Muscle of arm (tissue), 14 donors: ENCODE measurements at places on chromosomes 11 and 22. TPM values are rescaled to one million over a fixed set of nuclear protein-coding genes. Genes with fewer than 3 reads are reported as not detected.

DEUP1 gene
- not detected for polyA plus RNA-seq

OR52I1 gene
- not detected for polyA plus RNA-seq

ATP6V1E1 gene
- 75.3 TPM for polyA plus RNA-seq

HTR3B gene
- not detected for polyA plus RNA-seq

KRTAP5-8 gene
- not detected for polyA plus RNA-seq

BTG4 gene
- polyA plus RNA-seq = not detected

CLMP gene
- polyA plus RNA-seq = 53.7 TPM

GRCh38 chr11:59267196-59267595 is 54.5 kb upstream of the MPEG1 start:
- no peak for DNase-seq

- peak; percentile 60 for DNase-seq
Measured at GRCh38 chr22:38176170-38176741, 5.4 kb downstream of the PLA2G6 start.

GRCh38 chr22:35258191-35258988 is 1.1 kb downstream of the HMGXB4 start:
- DNase-seq = peak; percentile 16

DNA sequence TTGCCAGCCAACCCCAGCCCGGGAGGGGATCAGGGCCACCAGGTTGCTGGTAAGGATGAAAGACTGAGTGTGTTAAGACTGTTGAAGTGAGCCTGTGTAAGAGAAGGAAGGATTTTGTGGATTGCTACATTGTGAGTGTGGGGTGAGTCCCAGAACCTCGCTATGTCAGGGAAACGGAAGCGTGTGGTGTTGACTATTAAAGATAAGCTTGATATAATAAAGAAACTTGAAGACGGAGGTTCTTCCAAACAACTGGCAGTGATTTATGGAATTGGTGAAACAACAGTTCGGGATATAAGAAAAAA is 627 bp downstream of the JRKL start:
- no peak for DNase-seq

DNA sequence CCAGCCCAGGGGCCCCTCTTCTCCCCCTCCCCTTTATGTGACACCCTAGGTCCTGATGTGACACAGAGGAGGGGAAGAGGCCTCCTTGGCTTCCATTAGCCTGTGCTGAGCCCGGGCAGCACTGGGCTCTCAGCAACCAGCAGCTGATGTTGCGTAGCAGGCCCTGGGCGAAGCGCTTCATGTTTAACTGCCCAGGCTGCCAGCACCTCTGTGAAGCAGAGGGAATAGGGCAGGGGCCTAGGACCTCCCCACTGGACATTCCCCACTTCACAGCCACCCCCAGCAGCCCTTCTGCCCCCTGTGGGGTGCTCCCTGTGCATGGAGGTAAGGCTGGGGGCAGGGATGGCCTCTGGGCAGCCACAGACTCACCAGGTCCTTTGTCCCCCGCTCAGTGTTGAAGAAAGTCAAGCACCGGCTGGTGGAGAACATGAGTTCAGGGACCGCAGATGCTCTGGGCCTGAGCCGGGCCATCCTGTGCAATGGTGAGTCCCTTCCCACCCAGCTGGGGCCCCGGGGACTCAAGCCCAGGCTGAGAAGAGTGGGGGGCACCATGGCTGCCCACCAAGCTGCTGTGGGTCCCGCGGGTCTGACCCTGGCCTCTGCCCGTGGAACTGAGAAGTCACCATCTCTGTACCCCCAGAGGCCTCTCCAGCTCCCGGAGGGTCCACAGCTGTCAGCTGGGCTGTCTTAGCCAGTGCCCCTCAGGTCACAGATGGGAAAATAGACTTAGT is 11.6 kb downstream of the PICK1 start:
- DNase-seq = no peak

- DNase-seq = peak; percentile 57
Measured at GRCh38 chr11:2886191-2886894, 768 bp upstream of the CDKN1C start.

DNA sequence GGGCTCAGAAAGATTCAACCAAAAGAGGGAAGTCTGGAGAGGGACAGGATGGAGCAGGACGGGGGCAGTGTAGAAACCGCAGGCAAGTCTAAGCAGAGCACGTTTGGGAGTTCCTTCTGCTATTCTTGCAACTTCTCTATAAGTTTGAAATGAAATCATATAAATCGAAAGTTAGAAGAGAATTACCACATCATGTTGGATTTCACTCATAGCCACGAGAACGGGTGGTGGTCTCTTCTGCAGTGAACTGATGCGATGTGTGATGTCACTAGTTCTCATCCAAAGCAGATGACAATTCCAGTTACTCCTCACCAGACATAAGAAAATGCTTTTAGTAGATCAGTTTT is 36.0 kb downstream of the KCNQ1 start:
- no peak for DNase-seq

GRCh38 chr11:112459001-112459400 is 198.3 kb upstream of the PLET1 start:
- DNase-seq = peak; percentile 4

- DNase-seq = no peak
Measured at GRCh38 chr11:45217991-45218390, 68.2 kb downstream of the SYT13 start.

GRCh38 chr11:116579031-116579653 is 193.6 kb downstream of the BUD13 start:
- peak; percentile 38 for DNase-seq

DNA sequence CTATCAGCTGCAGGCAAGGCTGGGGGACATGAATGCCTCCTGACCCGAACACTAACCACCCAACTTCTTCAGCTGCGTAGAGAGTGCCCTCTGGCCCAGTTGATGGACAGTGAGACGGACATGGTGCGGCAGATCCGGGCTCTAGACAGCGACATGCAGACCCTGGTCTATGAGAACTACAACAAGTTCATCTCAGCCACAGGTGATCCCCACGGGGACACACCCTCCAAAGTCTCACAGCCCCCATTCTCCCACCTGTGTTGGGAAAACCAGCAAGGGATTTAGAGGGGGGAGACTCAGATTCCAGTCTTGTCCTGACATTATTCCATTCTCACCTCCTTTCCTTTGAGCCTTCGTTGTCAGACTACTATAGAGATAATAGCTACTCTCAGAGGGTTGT is 912 bp downstream of the VPS51 start:
- DNase-seq = no peak

- no peak for DNase-seq
Measured at GRCh38 chr11:128669506-128670270, 24.2 kb upstream of the FLI1 start.

- no peak for DNase-seq
Measured at GRCh38 chr11:66720223-66720898, 8.7 kb downstream of the SPTBN2 start.
